ENCODE measurements at places on chromosomes 1 and 21.

DNA sequence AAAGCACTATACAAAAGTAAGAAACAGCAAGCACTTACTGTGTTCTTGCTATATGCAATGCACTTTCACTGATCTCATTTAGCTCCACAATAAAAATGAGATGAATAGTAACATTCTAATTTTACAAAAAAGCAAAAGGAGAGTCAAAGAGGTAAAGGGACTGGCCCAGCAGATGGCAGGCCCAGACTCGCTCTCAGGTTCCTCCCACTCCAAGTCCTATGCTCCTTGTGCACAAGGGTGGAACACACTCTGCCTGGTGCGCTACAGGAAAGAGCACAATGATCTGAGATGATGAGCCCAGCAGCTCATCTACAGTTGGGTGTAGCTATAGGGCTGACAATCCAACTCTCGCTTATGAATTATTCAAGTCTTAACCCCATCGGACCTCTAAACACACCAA, 94.1 kb upstream of the LYST start:
- DNase-seq, result no peak

- no peak for DNase-seq
These were observed 16.0 kb upstream of the COG2 start for GRCh38 chr1:230626232-230626631.

- DNase-seq, result no peak
These were observed 106.6 kb upstream of the TTC34 start for GRCh38 chr1:2908081-2908480.

DNA sequence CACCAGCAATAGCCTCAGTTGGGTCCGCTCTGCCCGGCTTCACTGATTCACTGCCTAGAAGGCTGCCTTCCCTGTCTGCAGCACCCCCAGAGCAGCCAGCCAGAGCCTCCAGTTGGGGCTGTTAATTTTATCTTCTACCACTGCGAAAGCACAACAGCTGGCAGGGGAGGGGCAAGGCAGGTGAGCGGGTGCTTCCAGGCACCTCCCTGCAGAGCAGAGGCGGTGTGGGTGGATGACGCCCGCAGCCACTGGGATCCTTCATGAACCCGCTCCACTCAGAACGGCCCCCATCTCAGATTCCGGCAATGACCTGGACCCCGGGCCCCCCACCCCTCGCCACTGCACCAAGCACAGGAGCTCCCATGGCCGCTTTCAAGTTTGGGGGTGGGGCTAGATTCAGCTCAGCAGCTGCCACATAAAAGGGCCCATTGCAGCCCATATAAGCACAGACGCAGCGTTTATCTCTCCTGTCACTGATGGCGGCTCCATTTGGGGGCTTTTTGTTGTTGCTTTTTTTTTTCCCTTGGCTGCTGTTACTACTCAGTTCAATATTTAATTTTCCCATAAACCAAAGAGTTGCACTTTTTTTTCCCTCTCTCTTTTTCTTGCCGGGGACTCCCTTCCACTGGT, 128.0 kb upstream of the KLHDC7A start:
- DNase-seq, result no peak

DNA sequence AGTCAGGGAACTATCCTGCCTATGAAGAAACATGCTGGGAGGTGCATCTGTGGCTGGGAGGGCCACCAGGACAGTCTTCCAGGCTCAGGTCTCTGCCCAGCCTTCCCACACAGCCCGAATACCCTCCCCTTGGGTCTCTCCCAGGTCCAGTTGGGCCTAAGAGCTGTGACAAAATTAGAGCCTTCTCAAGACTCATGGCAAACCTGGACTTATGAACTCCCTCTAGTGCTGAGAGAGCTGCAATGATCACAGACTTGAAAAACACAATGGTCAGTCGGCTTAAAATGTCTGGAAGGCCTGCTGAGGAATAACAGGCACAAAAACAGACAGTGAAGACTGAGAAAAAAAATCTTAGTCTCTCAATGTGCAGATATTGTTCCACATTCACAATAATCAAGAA, 325.1 kb downstream of the BRINP2 start:
- DNase-seq, result no peak

- no peak for DNase-seq
These were observed at the start of gene B3GALT2 for GRCh38 chr1:193185901-193186731. B3GALT2 (minus strand) TSS chr1:193186613; CDS start chr1:193181562, 5,051 bp downstream.

- peak; percentile 62 for DNase-seq
These were observed 30.9 kb downstream of the SNAP47 start for GRCh38 chr1:227766015-227766634.

GRCh38 chr1:2934642-2935081, 86.6 kb upstream of the ACTRT2 start:
- no peak for DNase-seq

DNA sequence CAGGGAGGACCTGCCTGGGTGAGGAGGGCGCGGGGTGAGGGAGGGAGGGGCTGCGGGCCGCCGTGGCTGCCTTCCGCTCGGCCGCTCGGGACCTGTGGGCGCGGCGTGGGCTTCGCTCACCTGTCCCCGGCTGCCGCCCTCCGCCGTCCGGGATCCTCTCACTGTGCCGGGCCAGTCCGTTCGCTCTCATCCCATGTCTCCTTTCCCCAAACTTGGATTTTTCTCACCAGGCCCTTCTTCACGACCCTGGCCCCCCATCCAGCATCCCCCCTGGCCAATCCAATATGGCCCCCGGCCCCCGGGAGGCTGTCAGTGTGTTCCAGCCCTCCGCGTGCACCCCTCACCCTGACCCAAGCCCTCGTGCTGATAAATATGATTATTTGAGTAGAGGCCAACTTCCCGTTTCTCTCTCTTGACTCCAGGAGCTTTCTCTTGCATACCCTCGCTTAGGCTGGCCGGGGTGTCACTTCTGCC, 362 bp downstream of the ZBTB48 start:
- DNase-seq, result no peak

GRCh38 chr1:109814993-109815786, 51.5 kb upstream of the EPS8L3 start:
- DNase-seq, result no peak

DNA sequence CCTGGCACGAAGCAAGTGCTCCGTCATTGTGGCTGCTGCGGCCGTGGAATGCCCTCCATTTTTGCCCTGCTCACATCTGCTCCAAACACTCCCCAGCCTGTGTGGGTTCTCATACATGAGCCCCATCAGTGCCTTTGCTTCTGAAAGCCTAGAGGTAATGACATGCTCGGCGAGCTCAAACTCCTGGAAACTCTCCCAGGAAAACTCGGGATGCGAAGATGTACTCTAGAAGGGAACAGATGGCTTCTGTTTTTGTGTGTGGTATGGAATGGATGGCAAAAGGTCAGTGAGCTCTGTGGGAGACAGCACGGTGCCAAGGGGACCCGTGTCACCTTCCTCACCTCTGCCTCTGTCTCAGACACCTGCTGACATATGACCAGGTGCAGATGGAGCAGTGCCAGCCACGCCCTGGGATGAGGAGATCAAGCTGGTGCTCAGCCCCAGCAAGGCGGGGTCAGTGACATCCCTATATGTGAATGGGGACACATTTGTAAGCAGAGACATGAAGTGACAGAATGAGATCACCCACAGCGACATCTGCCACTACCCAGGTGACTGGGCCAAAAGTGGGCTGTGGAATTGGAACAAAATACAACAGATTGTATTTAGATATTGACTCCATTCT, 84.1 kb upstream of the COX20 start:
- no peak for DNase-seq

Measured in stimulated activated CD8-positive, alpha-beta memory T cell treated with anti-CD3 and anti-CD28 coated beads, Interleukin-12 subunit alpha, Interleukin-12 subunit beta, amount 100 ng/mL, for 4 hours (primary cell).